ENCODE measurements at places on chromosomes 16 and 17. TPM values are rescaled to one million over a fixed set of nuclear protein-coding genes. Genes with fewer than 3 reads are reported as not detected.

The EVPLL gene
- not detected for total RNA-seq

The KRT39 gene
- total RNA-seq: not detected

The GRB7 gene
- 0.13 TPM for total RNA-seq

The KRT13 gene
- total RNA-seq: not detected

The TBX2 gene
- total RNA-seq: not detected

The CDH3 gene
- total RNA-seq: under 0.01 TPM

The MMD gene
- 10.4 TPM for total RNA-seq

The LIMD2 gene
- 18.0 TPM for total RNA-seq

The CDC42EP4 gene
- 5.9 TPM for total RNA-seq

The HAS3 gene
- 1.0 TPM for total RNA-seq

The HOXB6 gene
- 3.3 TPM for total RNA-seq
